GM23248 (cell line): ENCODE measurements at places on chromosomes 12 and 14. TPM values are rescaled to one million over a fixed set of nuclear protein-coding genes. Genes with fewer than 3 reads are reported as not detected.

DNA sequence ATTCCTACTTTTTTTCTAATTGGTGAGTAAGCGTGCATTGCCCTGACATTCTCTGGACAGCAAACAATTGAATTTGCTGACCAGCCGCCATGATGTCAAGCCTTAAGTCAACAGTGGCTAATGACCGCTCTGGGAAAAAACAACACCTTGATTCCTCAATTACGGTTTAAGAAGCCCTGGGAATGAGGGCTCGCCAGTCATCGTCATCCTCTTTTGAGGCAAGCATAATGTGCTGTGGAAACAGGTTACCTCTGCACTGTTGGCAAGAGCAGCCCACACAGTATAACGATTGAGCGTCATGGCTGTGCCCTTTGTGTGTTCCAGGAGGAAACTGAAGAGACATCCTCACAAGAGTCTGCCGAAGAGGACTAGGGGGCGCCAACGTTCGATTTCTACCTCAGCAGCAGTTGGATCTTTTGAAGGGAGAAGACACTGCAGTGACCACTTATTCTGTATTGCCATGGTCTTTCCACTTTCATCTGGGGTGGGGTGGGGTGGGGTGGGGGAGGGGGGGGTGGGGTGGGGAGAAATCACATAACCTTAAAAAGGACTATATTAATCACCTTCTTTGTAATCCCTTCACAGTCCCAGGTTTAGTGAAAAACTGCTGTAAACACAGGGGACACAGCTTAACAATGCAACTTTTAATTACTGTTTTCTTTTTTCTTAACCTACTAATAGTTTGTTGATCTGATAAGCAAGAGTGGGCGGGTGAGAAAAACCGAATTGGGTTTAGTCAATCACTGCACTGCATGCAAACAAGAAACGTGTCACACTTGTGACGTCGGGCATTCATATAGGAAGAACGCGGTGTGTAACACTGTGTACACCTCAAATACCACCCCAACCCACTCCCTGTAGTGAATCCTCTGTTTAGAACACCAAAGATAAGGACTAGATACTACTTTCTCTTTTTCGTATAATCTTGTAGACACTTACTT lies 138.9 kb downstream of the HMGA2 start:
- H3K4me3 ChIP-seq: no peak overlapping the region
- DNase-seq: no peak
- H3K36me3 ChIP-seq: peaks cover 25% of the 10 kb centered on the region
- H3K27ac ChIP-seq: no peak overlapping the region
- peaks cover 11% of the 10 kb centered on the region; the same call in 1 of the 2 replicates for H3K4me1 ChIP-seq
- no peaks in the 10 kb centered on the region for H3K27me3 ChIP-seq

- H3K36me3 ChIP-seq: no peaks in the 10 kb centered on the region
- no peak overlapping the region for H3K4me3 ChIP-seq
- H3K27me3 ChIP-seq: no peaks in the 10 kb centered on the region
- DNase-seq: no peak
These were observed 339.3 kb downstream of the BCL11B start for GRCh38 chr14:98932431-98933325.

DNA sequence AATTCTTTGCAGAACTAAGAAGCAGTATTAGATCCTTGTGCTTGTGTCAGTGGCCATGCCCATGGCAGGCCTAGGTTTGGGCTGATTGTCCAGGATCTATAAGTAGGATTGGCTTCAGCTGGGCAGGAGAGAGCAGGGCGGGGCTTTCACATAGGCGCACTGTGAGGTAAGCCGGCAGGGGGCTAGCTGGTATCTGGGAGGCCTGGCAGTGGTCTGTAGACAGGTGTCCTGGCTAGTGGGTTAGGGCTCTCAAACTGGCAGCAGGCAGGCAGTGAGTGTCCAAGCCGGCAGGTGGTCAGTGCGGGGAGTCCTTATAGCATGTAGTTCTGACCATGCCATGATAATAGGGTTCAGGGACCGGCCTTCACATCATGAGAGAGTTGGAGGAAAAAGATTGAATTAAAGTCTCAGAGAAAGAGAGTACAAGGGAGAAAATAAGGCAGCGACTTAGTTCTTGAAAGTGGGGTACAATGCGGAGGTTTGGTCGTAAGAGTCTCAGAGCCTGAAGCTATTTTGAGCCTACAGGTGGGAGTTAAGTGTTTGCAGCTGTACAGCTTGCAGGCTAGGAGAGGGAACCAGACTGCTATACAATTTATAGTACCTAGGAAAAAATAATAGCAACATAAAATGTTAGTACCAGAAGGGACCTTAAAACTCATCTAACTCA lies 137.4 kb downstream of the TPH2 start:
- no peak overlapping the region for H3K4me3 ChIP-seq
- no peak overlapping the region for H3K27ac ChIP-seq
- no peaks in the 10 kb centered on the region for H3K36me3 ChIP-seq
- H3K4me1 ChIP-seq: no peaks in the 10 kb centered on the region
- no peaks in the 10 kb centered on the region for H3K27me3 ChIP-seq

GRCh38 chr12:28027947-28028724 lies 55.6 kb upstream of the PTHLH start:
- peak; percentile 29 for DNase-seq
- no peak overlapping the region for H3K27ac ChIP-seq
- no peaks in the 10 kb centered on the region for H3K27me3 ChIP-seq

GRCh38 chr12:38934686-38935085 lies 29.3 kb upstream of the CPNE8 start:
- no peaks in the 10 kb centered on the region for H3K27me3 ChIP-seq
- H3K4me1 ChIP-seq: no peaks in the 10 kb centered on the region
- H3K27ac ChIP-seq: no peak overlapping the region
- DNase-seq: no peak
- H3K36me3 ChIP-seq: no peaks in the 10 kb centered on the region

- H3K4me1 ChIP-seq: no peaks in the 10 kb centered on the region
- H3K27ac ChIP-seq: no peak overlapping the region
- peak; percentile 3 for DNase-seq
- H3K36me3 ChIP-seq: no peaks in the 10 kb centered on the region
These were observed 53.0 kb downstream of the IFNG-AS1 start for GRCh38 chr12:68042212-68042699.

GRCh38 chr12:117091758-117092510 lies 7.3 kb downstream of the TESC start:
- no peak for DNase-seq
- H3K4me1 ChIP-seq: no peaks in the 10 kb centered on the region
- no peaks in the 10 kb centered on the region for H3K36me3 ChIP-seq
- H3K27me3 ChIP-seq: peaks cover 60% of the 10 kb centered on the region
- no peak overlapping the region for H3K4me3 ChIP-seq

GRCh38 chr12:42679466-42679865 lies 89.9 kb upstream of the PRICKLE1 start:
- no peak overlapping the region for H3K27ac ChIP-seq
- H3K27me3 ChIP-seq: no peaks in the 10 kb centered on the region
- no peak overlapping the region for H3K4me3 ChIP-seq
- no peaks in the 10 kb centered on the region for H3K36me3 ChIP-seq

Gene AJUBA
- 17.8 and 19.3 TPM in 2 replicates for polyA plus RNA-seq

Gene NDRG2
- 0.28 and 0.85 TPM in 2 replicates for polyA plus RNA-seq

Gene TSPAN19
- 0.23 and 0.38 TPM in 2 replicates for polyA plus RNA-seq

Gene DPPA3
- not detected in 2 replicates for polyA plus RNA-seq

Gene CABP1
- polyA plus RNA-seq: not detected in 2 replicates

Gene CMA1
- not detected in 2 replicates for polyA plus RNA-seq
